ENCODE measurements at places on chromosomes 11 and 22.
A peak's percentile ranks its signal among the peaks of the same experiment; 100 is the strongest.

- H3K27me3 ChIP-seq, result peaks cover 5% of the 10 kb centered on the region
- no peak for DNase-seq
- H3K4me1 ChIP-seq, result no peaks in the 10 kb centered on the region
- H3K36me3 ChIP-seq, result no peaks in the 10 kb centered on the region
These were observed 57.6 kb upstream of the BLID start for GRCh38 chr11:122173587-122173986.

GRCh38 chr11:79110321-79110720, 330.5 kb downstream of the TENM4 start:
- no peaks in the 10 kb centered on the region for H3K36me3 ChIP-seq
- no peaks in the 10 kb centered on the region for H3K4me1 ChIP-seq
- DNase-seq, result no peak
- no peaks in the 10 kb centered on the region for H3K27me3 ChIP-seq

DNA sequence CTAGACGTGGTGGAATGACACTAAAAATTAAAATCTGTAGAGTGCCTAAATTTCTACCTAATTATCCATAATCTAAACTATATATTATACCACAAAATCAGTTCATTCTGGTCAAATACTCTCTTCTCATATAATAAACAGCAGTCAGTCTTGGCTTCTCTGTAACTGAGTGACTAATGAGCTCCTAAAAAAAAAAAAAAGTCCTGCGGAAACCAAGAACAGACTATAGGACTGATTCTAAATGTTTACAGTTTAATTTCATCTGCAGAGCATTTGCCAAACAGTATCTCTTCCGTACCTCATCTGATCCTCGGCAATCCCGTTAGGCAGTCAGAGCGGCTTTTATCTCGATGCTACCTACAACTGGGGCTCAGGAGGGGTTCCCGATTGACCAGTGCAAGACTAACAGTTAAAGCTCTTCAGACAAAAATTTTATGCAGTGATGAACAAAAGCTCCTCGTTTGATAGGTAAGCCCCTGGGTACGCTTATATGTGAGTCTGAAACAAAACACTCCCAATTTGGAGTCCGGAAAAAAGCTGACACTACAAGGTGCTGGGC, 686 bp downstream of the KIF18A start:
- peak; percentile 5 for DNase-seq
- peak overlapping the region; percentile 99 for H3K4me3 ChIP-seq
- H3K27ac ChIP-seq, result peak overlapping the region; percentile 94
- peaks cover 21% of the 10 kb centered on the region for H3K36me3 ChIP-seq

DNA sequence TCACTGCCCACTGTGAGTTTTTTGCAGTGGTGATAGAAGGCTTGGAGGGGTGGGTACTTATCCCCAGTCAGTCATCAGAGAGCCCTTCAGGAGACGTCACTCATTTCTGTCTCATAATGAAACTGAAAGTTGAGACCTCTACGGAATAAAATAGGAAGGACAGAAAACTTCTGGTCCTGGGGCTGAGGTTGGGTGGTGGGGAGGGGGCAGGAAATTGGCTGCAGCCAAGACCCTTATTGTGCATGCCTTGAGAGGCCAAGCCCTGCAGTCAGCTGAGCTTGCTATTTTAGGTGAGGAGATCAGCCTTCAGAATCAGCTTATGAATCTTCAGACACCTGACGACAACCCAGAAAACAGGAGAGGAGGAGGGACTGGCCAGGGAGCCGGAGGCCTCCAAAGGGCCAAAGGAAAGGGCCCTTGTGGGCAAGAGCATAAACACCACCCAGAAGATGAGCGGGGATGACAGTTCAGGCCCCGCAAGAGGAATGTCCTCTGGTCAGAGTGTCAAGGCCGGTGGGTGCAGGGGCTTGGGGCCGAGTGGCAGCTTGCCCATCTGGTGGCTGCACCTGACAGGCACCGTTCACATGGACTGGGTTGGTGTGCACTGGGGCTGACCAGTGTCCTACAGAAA, 17.9 kb upstream of the ADA2 start:
- DNase-seq, result peak; percentile 20
- no peaks in the 10 kb centered on the region for H3K36me3 ChIP-seq
- peak overlapping the region; percentile 83 for H3K27ac ChIP-seq

GRCh38 chr11:57751676-57752253, at the start of gene BTBD18:
Gene BTBD18, minus strand, starts transcription at chr11:57751819. Its CDS starts 631 bp downstream, at chr11:57751188.
- H3K4me3 ChIP-seq, result no peak within 1 kb of the TSS
- H3K4me1 ChIP-seq, result peaks cover 7% of the 10 kb centered on the region
- H3K36me3 ChIP-seq, result peaks cover 5% of the 10 kb centered on the region
- H3K27ac ChIP-seq, result no peak within 1 kb of the TSS
- H3K27me3 ChIP-seq, result no peaks in the 10 kb centered on the region

- no peaks in the 10 kb centered on the region for H3K27me3 ChIP-seq
- DNase-seq, result no peak
- H3K27ac ChIP-seq, result no peak overlapping the region
- H3K4me1 ChIP-seq, result peaks cover 23% of the 10 kb centered on the region
These were observed 40.7 kb downstream of the TSPAN18 start for GRCh38 chr11:44767421-44767820.

All from activated T-cell treated with anti-CD3 and anti-CD28 coated beads, Interleukin-2, amount 50 U/mL, for 72 hours (primary cell).